ENCODE measurements at places on chromosomes 7 and 10.

GRCh38 chr7:137996386-137996851 lies 5.5 kb downstream of the CREB3L2 start:
- DNase-seq: no peak

GRCh38 chr7:74029089-74029785 lies 1.3 kb downstream of the ELN start:
- DNase-seq: no peak

GRCh38 chr10:131181456-131181855 lies 130.1 kb downstream of the TCERG1L start:
- no peak for DNase-seq

- no peak for DNase-seq
Measured at GRCh38 chr10:10644676-10645385, 372.8 kb upstream of the CELF2 start.

GRCh38 chr7:110001254-110001938 lies 1089.5 kb upstream of the LRRN3 start:
- no peak for DNase-seq

All from GM04504 (cell line).